ENCODE measurements at places on chromosomes 2 and 18. TPM values are rescaled to one million over a fixed set of nuclear protein-coding genes. Genes with fewer than 3 reads are reported as not detected.
A peak's percentile ranks its signal among the peaks of the same experiment; 100 is the strongest.

DNA sequence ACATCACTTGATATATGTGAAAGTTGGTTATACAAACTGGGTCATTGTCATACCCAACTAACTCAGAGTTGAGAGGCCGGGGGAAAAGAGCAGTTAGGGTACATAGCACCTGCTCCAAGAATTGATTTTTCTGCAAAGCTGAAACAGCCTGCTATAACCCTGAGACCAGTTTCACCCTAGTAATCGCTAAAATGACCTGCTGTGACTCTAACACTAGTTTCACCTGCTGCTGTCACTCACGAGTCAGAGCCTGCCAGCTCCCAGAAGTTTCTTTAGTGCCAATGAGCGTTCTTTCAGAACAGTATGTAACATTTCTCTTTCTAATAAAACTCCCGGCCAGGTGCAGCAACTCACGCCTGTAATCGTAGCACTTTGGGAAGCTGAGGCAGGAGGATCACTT, 28.0 kb downstream of the SRSF7 start:
- no peak for DNase-seq

The PPP1R1C gene
- total RNA-seq: not detected

- no peak for DNase-seq
Measured at GRCh38 chr2:135096665-135097446, 44.8 kb downstream of the RAB3GAP1 start.

- no peak for DNase-seq
Measured at GRCh38 chr2:116489292-116489691, 1325.2 kb upstream of the DDX18 start.

- DNase-seq: no peak
Measured at GRCh38 chr2:215828528-215829184, 184.7 kb downstream of the MREG start.

GRCh38 chr2:133952420-133952819, 301.5 kb upstream of the MGAT5 start:
- DNase-seq: no peak

The C2orf72 gene
- total RNA-seq: 0.14 TPM

DNA sequence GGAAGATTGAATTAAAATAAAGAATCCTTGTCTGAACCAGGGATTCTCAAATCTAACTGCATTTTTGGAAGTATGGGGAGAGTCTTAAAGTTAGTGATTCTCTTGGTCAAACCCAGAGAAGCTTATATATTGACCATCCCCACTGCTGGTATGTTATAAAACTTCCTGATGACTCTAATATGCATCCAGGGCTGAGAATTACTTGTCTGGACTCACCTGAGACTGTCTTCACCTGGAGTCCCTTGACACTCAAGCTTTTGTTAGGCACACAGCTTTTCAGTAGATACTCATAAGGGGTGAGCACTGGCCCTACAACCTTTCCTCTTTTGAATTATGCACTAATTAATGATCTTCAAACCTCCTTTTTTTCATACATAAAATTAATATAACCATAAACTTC, 149.6 kb upstream of the GULP1 start:
- no peak for DNase-seq

GRCh38 chr2:160096409-160096808, 34.0 kb upstream of the PLA2R1 start:
- DNase-seq: no peak

GRCh38 chr2:164314148-164314547, 307.1 kb downstream of the GRB14 start:
- DNase-seq: no peak

The VSNL1 gene
- not detected for total RNA-seq

The TUBB8B gene
- total RNA-seq: not detected

DNA sequence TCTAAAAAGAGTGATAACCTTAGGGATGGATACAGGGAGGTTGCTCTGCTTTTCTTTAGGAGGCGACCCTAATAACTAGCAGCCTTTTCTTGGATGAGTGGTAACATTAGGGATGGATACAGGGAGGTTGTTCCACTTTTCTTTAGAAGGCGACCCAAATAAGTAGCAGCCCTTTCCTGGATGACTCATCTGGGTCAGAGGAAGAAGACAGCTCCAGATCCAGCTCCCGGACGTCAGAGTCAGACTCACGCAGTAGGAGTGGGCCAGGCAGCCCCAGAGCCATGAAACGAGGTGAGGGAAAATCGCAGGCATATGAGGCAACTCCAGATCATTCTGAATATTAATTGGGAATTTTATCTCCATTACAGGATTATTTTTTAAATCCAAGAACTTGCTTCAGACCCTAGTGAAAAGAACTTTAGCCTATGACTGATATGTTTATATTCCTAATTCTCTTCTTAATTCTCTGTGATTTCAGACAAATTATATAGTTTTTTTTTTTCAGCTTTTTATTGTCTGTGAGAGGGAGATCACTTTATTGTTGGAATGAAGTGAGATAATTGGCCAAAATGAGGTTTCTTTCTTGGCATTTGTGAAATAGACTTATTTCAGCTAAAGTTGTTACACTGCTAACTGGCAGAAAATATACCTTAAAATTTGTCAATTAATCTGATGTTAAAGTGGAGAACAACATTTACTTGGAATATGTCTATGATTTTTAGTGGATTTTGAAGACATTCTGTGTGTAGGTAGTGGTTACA, 31.2 kb upstream of the C1GALT1C1L start:
- DNase-seq: peak; percentile 5

All from thoracic aorta (tissue), 2 donors.